DMS153 (cell line): ENCODE measurements at places on chromosomes 4 and X.

DNA sequence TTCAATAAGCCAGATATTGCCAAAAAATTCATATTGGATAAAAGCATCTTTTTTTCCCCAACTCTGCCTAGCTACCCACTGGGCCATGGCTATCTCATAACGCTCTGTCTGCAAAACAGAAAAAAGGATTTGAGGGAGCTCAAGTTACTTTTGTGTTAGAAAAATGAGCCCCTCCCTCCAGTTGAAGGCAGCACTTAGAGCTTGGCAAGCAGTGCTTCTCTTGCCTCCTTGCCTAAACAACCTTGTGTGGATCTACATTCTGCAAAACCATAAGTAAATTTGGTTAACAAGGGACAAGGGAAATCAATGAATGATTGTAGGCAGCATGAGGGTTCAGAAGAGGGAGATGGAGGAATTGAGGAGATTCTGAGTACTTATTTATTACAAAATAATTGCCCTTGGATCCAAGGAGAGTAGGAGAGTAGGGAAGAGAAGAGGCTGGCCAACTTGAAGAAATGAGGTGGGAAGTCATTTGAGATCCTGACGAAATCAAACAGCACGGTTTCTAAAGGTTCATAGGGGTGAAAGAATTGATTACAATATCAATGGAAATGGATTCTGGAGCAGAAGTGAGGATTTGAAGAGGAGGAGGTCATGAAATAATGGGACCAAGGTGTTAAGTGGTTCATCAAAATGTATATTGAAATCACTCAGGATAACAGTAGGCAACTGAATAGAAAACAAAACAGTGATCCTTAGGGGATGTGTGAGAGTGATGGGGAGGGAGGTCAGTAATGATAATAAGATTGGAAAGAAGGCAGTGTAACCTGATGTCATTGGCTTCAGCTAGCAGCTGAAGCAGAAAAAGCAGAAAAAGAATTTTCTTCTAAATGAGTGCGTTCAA lies 434.8 kb upstream of the IGFBP7 start:
- DNase-seq: no peak

- DNase-seq: no peak
Observed at GRCh38 chrX:154719132-154719675, 31.7 kb downstream of the GAB3 start.

DNA sequence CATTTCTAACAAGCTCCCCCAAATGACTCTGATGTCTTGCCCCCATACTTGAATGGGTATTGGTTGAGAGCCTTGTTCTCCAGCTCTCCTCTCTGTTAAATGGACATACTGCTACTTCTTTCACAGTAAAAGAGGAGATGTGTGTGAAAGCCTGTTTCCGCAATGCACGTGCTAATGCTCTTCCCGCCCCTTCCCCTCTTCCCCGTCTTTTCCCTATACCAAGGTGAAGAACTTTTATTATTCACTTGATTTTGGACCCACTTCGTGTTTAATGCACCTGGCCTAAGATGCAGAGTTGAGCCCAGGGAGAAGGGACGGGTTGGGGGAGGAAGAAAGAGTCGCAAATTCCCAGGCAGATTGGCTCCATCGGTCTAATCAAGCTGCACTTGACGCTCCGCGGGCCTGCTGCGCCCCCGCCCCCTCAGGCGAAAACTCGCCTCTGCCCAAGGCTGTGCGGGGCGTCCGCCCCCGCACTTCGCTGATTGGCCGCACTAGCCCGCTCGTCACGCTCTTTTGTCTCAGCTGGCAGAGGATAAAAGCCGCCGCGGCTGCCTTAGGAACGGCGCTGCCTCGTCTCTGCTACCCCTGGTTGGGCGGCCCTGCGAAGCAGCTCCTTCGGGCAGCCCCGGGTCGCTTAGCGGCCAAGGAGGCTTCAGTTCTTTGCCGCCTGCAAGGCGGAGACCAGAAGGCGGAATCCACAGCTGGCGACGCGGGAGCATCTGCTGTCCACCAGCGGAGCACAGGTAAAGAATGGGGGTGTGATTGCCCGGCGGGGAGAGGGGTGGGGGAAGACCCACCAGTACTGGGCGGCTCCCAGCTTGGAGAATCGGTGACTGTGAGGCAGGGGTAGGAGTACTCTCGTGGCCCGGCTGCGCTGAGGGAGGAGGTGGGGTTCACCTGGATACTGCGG lies at the start of gene ZCCHC12:
ZCCHC12 (plus strand) TSS at position 562 of the 910 bp plus-strand sequence. CDS start 1,421 bp downstream, outside the sequence.
- DNase-seq: peak; percentile 24

DNA sequence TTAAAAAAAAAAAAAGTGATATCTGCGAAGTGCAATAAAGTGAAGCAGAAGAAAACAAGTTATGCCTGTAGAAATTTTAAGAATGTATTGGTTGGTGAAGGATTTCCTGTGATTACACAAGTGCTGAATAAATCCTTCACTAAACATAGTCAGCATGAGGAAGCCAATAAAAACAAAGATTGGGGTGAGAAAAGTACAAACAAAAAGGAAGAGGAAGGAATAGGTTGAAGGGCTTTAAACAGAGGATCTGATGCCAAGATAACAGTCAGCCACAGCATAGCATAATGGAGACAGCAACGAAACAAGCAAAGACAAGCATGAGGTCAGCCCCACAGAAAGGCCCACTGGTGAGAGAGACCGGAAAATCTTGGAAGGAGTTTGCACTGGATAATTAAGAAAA lies 372.2 kb downstream of the ADAM29 start:
- no peak for DNase-seq

GRCh38 chr4:81951891-81952455 lies 421.8 kb downstream of the HNRNPD start:
- peak; percentile 86 for DNase-seq

DNA sequence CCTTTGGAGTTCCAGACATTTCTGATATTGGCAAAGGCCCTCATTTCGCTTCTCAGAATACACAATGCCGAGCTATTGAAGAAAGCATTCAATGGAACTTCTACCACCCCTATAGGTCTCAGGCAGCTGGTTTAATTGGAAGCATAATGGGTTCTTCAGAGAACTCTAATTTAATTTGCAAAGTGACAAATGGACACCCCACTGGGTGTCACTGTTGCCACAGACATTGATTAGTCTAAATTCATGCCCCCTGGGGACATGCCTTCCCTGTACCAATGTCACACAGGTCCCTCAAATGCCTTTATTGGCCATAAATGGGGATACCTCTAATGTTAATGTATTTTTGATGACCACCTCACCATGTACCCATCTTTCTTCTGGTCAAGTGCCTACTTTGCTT lies 22.9 kb upstream of the TMEM255A start:
- DNase-seq: no peak

DNA sequence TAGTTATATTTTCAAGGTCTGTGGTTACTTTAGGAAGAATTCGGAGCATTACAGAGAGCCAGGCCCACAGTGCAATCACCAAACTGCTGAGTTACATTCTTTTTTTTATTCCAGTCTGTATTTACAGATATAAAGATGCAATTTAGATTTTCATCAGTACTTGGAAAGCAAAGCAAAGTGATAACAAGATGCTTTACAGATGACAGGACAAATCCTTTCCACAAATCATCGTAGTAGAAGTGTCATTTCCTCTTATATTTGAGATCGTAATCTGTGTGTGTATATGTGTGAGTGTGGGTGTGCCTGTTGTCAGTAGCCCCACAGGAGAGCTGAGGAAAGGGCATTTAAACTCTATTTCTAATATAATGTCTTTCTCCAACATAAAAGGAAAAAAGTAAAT lies 1893.7 kb downstream of the STIM2 start:
- DNase-seq: no peak

GRCh38 chrX:93673869-93674271 lies at the start of gene FAM133A:
FAM133A (plus strand) TSS chrX:93674206; CDS start chrX:93709420, 35,214 bp downstream.
- DNase-seq: no peak

- DNase-seq: no peak
Observed at GRCh38 chr4:159052315-159052714, 50.6 kb upstream of the RAPGEF2 start.

GRCh38 chrX:17602245-17602644 lies 135.0 kb upstream of the SCML1 start:
- no peak for DNase-seq

DNA sequence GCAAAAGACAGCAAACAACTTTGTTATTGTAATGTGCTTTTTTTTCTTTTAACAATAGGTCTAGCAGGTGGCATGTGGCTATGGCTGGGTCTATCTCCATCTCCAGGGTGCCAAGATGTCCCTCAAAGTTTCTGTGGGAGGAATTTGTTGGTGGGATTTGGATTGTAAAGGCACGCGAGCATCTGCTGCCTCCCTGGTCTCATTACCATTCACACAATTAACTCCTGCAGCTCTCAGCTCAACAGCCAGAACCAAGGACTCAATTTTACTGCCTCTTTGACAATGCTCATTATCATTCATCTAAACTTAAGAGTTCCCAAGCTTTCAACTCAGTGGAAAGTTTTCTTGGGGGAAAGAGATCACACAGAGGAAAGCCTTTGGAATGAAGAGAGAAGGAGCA lies 10.9 kb upstream of the PCDH18 start:
- DNase-seq: no peak

- DNase-seq: no peak
Observed at GRCh38 chr4:4396628-4397440, 9.9 kb downstream of the NSG1 start.

DNA sequence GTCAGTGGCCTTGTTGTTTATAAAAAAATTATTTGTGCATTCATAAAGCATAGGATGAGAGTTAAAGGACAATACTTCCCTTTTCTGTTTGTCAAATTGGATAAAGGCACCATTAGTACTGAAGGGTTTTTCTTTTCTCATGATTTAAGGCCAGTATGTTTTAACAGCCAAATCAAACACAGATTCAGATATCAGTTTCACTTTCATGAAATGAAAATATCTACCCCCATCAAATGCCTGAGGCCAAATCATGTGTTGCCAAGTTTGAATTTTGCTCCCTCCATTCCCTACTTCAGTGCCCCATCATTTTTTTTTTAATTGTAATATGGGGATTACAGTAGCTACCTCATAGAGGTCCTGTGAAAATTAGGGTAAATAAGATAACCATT lies 745.9 kb downstream of the RPA4 start:
- DNase-seq: peak; percentile 6

- DNase-seq: no peak
Observed at GRCh38 chrX:150984169-150984824, 1.2 kb downstream of the HMGB3 start.

GRCh38 chr4:38322714-38323113 lies 341.3 kb upstream of the KLF3 start:
- no peak for DNase-seq

- no peak for DNase-seq
Observed at GRCh38 chrX:72045552-72046277, 86.0 kb downstream of the RTL5 start.

GRCh38 chr4:111074523-111075114 lies 451.7 kb upstream of the PITX2 start:
- no peak for DNase-seq

- no peak for DNase-seq
Observed at GRCh38 chr4:167282171-167282864, 48.0 kb upstream of the SPOCK3 start.

- DNase-seq: no peak
Observed at GRCh38 chrX:41184312-41184711, 99.1 kb downstream of the USP9X start.

DNA sequence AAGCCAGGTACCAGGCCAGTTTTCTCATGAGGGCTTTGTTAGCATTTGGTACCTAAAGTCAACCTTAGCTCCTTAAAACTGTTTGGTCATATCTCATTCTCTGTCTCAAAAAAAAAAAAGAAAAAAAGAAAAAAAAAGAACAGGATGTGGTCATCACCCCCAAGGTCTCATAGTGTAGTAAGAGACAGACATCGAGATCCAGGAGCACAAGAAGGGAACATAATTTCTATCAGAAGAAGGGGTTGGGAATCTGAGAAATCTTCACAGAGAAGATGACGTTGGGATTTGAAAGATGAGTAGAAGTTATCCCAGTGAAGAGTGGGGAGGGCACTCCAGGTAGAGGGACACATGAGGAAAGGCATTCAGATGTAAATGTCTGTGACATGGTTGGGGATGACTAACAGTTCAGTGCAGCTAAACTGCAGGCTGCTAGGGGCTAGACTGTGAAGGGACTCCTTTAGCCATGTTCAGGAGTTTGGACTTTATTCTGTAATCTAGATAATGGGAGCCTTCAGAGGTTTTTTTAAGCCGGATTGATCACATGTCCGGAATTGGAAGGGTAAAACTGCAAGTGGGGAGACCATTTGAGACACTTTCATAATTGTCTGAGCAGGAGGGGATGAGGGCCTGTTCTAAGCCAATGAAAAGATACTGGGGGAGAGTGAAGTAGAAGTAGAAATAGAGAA lies 26.9 kb upstream of the GJB1 start:
- DNase-seq: no peak

GRCh38 chr4:19844446-19844845 lies 407.3 kb upstream of the SLIT2 start:
- DNase-seq: no peak

GRCh38 chr4:40621592-40622512 lies 7.8 kb downstream of the RBM47 start:
- DNase-seq: peak; percentile 63

- peak; percentile 68 for DNase-seq
Observed at GRCh38 chr4:118981839-118982381, 93.3 kb downstream of the SYNPO2 start.

DNA sequence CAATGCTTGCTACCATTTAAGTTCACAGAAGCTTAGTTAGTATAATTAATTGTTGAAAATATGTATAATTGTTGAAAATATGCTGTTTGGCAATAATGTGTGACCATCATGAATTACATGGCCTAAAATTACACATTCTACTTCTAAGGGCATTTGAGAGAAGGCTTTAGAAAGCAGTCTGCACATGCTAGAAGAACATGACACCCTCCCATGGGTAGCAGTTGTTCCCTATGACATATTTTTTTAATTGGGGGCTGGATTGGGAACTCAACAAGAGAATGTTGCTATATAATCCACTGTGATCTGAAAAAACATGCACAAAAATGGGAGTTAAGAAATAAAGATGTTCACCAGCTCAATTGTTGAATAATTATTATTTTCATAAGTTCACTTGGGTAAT lies 331.4 kb downstream of the ARHGAP24 start:
- DNase-seq: no peak

DNA sequence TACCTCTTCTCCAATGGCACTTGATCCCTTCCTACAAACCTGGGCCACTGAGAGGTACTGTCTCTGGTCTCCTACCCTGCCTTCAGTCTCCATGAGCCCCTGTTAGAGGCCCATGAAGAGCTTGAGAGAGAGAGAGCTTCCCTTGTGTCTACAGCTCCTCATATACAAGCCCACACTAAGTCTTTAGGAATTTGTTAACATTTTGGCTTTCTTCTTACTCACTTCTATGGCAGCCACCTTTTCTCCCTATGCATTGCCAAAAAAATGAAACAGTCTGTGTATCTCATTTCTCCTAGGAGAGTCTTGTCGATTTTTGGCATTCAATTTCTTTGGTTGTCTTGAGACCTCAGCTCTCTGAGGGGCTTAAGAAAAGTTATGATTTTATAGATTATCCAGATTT lies 90.9 kb upstream of the LNX1 start:
- no peak for DNase-seq
